H1 (cell line): ENCODE measurements at places on chromosomes 11 and 22. TPM values are rescaled to one million over a fixed set of nuclear protein-coding genes. Genes with fewer than 3 reads are reported as not detected.

The C22orf23 gene
- 0.21 and 0.54 TPM in 2 replicates for total RNA-seq

The TH gene
- total RNA-seq, result not detected in 2 replicates

The SLN gene
- not detected in 2 replicates for total RNA-seq

The APOA5 gene
- total RNA-seq, result 0.15 and 0.21 TPM in 2 replicates

The OR9G4 gene
- total RNA-seq, result not detected in 2 replicates

The GALR3 gene
- 0.46 and 0.84 TPM in 2 replicates for total RNA-seq

The DERL3 gene
- 8.7 and 9.9 TPM in 2 replicates for total RNA-seq

The DEUP1 gene
- 0.38 and 0.45 TPM in 2 replicates for total RNA-seq

The FRMD8 gene
- 16.7 and 19.2 TPM in 2 replicates for total RNA-seq

The TSSK2 gene
- total RNA-seq, result not detected in 2 replicates

The GAL3ST3 gene
- 21.1 and 21.4 TPM in 2 replicates for total RNA-seq

The C11orf91 gene
- total RNA-seq, result not detected in 2 replicates

The RAB3IL1 gene
- 5.7 and 6.8 TPM in 2 replicates for total RNA-seq

The ACR gene
- 0.56 TPM in 1 of 2 replicates, not detected in the other for total RNA-seq

The OR1S1 gene
- not detected in 2 replicates for total RNA-seq

The OR52K2 gene
- not detected in 2 replicates for total RNA-seq

The TMPRSS5 gene
- 0.78 and 1.1 TPM in 2 replicates for total RNA-seq

The LAMTOR1 gene
- 81.0 and 82.1 TPM in 2 replicates for total RNA-seq

The FGF4 gene
- total RNA-seq, result 2.0 TPM in 2 replicates

The ADAMTS15 gene
- total RNA-seq, result 4.7 and 4.9 TPM in 2 replicates

The RNF141 gene
- total RNA-seq, result 20.9 and 22.8 TPM in 2 replicates

The DCHS1 gene
- total RNA-seq, result 10.5 and 11.3 TPM in 2 replicates

The TEX12 gene
- not detected in 2 replicates for total RNA-seq

The NAP1L4 gene
- total RNA-seq, result 190 and 194 TPM in 2 replicates

The RIMBP3B gene
- total RNA-seq, result 0.19 and 0.21 TPM in 2 replicates

The APOA1 gene
- 0.48 TPM in 1 of 2 replicates, not detected in the other for total RNA-seq

The RASD2 gene
- 4.4 and 5.1 TPM in 2 replicates for total RNA-seq

The GAS2 gene
- 1.5 and 1.7 TPM in 2 replicates for total RNA-seq

The NPAS4 gene
- 0.88 and 0.99 TPM in 2 replicates for total RNA-seq

The KDELR3 gene
- total RNA-seq, result 7.8 and 7.9 TPM in 2 replicates

The GUCY1A2 gene
- 1.6 and 1.9 TPM in 2 replicates for total RNA-seq

The CDC42EP1 gene
- 10.1 and 11.2 TPM in 2 replicates for total RNA-seq

The CXCR5 gene
- not detected in 2 replicates for total RNA-seq

The ACCS gene
- total RNA-seq, result 4.3 and 6.0 TPM in 2 replicates

The ZNF280B gene
- total RNA-seq, result 9.9 and 11.7 TPM in 2 replicates

The C1QTNF4 gene
- 3.5 and 6.0 TPM in 2 replicates for total RNA-seq

The GANAB gene
- total RNA-seq, result 326 and 330 TPM in 2 replicates

The PLA2G3 gene
- total RNA-seq, result 25.9 and 26.8 TPM in 2 replicates

The PNPLA3 gene
- total RNA-seq, result 23.4 and 24.6 TPM in 2 replicates

The SMC1B gene
- not detected in 2 replicates for total RNA-seq

The KRTAP5-2 gene
- not detected in 2 replicates for total RNA-seq

The HOATZ gene
- total RNA-seq, result not detected in 2 replicates

The UCP3 gene
- 0.92 and 1.3 TPM in 2 replicates for total RNA-seq

The OR4D9 gene
- not detected in 2 replicates for total RNA-seq

The CRY2 gene
- total RNA-seq, result 9.4 and 10.9 TPM in 2 replicates
